ENCODE measurements at places on chromosomes 13 and 19.

DNA sequence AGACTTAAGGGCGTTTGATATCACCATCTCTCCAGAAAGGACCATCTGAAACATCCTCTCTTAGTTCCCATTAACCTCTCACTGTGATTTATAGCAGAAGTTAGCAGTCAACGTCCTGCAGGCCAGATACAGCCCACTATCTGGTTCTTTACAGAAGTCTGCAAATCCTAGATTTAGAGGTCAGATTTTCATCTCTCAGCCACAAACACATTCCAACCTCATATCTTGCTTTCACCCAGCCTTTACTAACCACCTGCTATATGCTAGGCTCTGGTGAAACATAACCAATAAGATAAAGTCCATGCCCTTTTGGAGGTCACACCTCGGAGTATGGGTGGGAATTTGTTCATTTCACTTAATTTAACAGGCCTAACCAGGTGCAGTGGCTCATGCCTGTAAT is 76.8 kb upstream of the CACNA1A start:
- no peaks in the 10 kb centered on the region for H3K27me3 ChIP-seq
- H3K36me3 ChIP-seq: no peaks in the 10 kb centered on the region
- H3K4me3 ChIP-seq: no peak overlapping the region
- no peaks in the 10 kb centered on the region for H3K4me1 ChIP-seq
- no peak overlapping the region for H3K27ac ChIP-seq

DNA sequence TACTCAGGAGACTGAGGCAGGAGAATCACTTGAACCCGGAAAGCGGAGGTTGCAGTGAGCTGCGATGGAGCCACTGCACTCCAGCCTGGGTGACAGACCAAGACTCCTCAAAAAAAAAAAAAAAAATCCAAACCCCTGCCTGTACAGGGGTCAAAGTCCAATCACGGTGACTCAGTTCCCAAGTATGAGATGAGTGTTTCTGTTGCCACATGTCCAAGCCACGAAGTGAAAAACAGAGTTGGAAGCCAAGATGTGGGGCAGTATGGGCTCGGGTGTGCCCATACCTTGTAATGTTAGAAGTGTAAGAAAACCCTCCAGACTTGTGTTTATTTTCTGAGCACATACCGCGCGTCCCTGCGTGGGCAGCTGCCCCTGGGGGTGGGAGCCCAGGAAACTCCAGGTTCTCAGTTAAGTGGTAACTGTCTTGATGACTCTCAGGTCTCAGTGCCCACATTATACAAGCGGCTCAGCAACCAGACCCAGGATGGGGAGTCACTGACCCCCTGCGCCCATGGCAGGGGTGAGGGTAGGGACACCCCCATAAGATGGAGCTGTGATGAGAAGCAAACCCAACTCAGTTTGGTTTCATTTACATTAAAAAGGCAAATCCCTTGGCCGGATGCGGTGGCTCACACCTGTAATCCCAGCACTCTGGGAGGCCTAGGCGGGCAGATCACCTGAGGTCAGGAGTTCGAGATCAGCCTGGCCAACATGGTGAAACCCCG is 1.2 kb upstream of the GPX4 start:
- peak; percentile 95 for DNase-seq
- H3K27me3 ChIP-seq: no peaks in the 10 kb centered on the region
- H3K4me3 ChIP-seq: peak overlapping the region; percentile 59
- H3K36me3 ChIP-seq: peaks cover 4% of the 10 kb centered on the region

- H3K36me3 ChIP-seq: no peaks in the 10 kb centered on the region
- H3K27ac ChIP-seq: no peak overlapping the region
- no peak overlapping the region for H3K4me3 ChIP-seq
- peak; percentile 41 for DNase-seq
These were observed 57.9 kb upstream of the VSTM2B start for GRCh38 chr19:29467824-29468401.

GRCh38 chr13:113843864-113844556 is 19.9 kb downstream of the GAS6 start:
- H3K36me3 ChIP-seq: no peaks in the 10 kb centered on the region
- no peaks in the 10 kb centered on the region for H3K27me3 ChIP-seq
- no peak overlapping the region for H3K4me3 ChIP-seq
- H3K4me1 ChIP-seq: peaks cover 10% of the 10 kb centered on the region

- H3K27me3 ChIP-seq: no peaks in the 10 kb centered on the region
- H3K36me3 ChIP-seq: no peaks in the 10 kb centered on the region
- H3K4me1 ChIP-seq: no peaks in the 10 kb centered on the region
- no peak overlapping the region for H3K4me3 ChIP-seq
These were observed 135.5 kb downstream of the FOXO1 start for GRCh38 chr13:40530961-40531360.

DNA sequence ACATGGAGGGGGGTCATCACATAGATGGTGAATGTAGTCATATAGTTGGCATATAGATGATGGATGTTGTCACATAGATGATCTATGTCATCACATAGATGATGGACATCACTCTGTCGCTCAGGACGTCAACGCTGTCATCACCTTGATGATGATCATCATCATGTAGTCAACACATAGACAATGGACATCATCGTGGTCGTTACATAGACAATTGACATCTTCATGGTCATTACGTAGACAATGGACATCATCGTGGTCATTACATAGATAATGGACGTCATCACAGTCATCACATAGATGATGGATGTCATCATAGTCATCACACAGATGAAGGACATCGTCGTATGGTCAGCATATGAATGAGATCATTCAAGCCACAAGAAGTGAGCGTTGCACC is 28.6 kb upstream of the SLC15A1 start:
- H3K27ac ChIP-seq: no peak overlapping the region
- H3K4me1 ChIP-seq: peaks cover 7% of the 10 kb centered on the region

- H3K4me1 ChIP-seq: peaks cover 13% of the 10 kb centered on the region
- H3K36me3 ChIP-seq: no peaks in the 10 kb centered on the region
- no peak within 1 kb of the TSS for H3K27ac ChIP-seq
- peak within 1 kb of the TSS; percentile 60 for H3K4me3 ChIP-seq
- no peaks in the 10 kb centered on the region for H3K27me3 ChIP-seq
These were observed at the start of gene SMAD9 for GRCh38 chr13:36919833-36920615. Gene SMAD9, minus strand, starts transcription at chr13:36920238. Its CDS starts 40,549 bp downstream, at chr13:36879689.

DNA sequence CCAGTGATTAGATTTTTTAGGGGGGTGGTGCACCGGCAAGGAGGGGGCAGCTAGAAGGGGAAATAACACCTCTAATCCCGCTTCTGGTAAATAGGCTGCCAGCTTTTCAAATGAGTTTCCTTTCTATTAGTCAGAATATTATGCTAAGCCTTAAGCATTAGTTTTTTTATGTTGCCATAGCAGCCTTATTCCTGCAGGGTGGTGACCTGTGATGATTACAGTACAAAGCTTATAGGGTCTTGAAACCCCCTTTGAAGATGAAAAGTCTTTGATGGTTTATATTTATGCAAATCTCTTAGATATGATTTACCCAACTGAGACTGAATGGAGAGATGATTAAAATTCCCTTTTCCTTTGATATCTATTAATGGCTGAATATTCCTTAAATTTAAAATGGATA is 109.8 kb downstream of the ZIC5 start:
- no peak overlapping the region for H3K27ac ChIP-seq
- H3K36me3 ChIP-seq: no peaks in the 10 kb centered on the region
- DNase-seq: no peak
- no peak overlapping the region for H3K4me3 ChIP-seq

- H3K4me3 ChIP-seq: peak overlapping the region; percentile 41
- H3K4me1 ChIP-seq: no peaks in the 10 kb centered on the region
- H3K36me3 ChIP-seq: no peaks in the 10 kb centered on the region
- no peak for DNase-seq
- peaks cover 27% of the 10 kb centered on the region for H3K27me3 ChIP-seq
- peak overlapping the region; percentile 29 for H3K27ac ChIP-seq
These were observed 757 bp downstream of the WASF3 start for GRCh38 chr13:26558074-26558805.

DNA sequence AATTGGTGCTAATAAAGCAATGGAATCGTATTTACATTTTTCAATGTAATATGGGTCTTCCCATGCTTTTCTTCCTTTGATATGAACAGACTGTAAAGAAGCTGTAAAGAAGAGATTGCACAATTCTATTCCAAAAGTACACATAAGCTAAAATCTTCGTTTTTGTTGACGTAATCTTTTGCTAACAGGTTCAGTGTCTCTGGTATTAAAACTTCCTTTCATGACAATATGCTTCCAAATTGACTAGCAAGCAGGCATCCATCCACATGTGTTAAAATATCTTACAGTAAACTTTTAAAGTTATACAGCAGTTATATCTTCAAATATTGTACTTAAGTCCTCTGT is 19.3 kb upstream of the SGCG start:
- no peak overlapping the region for H3K4me3 ChIP-seq
- H3K27ac ChIP-seq: no peak overlapping the region
- no peak for DNase-seq
- H3K4me1 ChIP-seq: no peaks in the 10 kb centered on the region

- H3K4me3 ChIP-seq: no peak overlapping the region
- no peaks in the 10 kb centered on the region for H3K36me3 ChIP-seq
- H3K4me1 ChIP-seq: no peaks in the 10 kb centered on the region
- DNase-seq: no peak
- no peaks in the 10 kb centered on the region for H3K27me3 ChIP-seq
These were observed 2.7 kb upstream of the RUBCNL start for GRCh38 chr13:46389457-46390451.

- no peaks in the 10 kb centered on the region for H3K36me3 ChIP-seq
- no peaks in the 10 kb centered on the region for H3K4me1 ChIP-seq
- no peaks in the 10 kb centered on the region for H3K27me3 ChIP-seq
- H3K4me3 ChIP-seq: no peak overlapping the region
- DNase-seq: no peak
- no peak overlapping the region for H3K27ac ChIP-seq
These were observed 2033.9 kb upstream of the PCDH20 start for GRCh38 chr13:63449550-63449949.

- H3K4me1 ChIP-seq: no peaks in the 10 kb centered on the region
- no peak for DNase-seq
- no peak overlapping the region for H3K4me3 ChIP-seq
- no peaks in the 10 kb centered on the region for H3K27me3 ChIP-seq
- no peaks in the 10 kb centered on the region for H3K36me3 ChIP-seq
These were observed 440.0 kb downstream of the TSHZ3 start for GRCh38 chr19:30909216-30909615.

DNA sequence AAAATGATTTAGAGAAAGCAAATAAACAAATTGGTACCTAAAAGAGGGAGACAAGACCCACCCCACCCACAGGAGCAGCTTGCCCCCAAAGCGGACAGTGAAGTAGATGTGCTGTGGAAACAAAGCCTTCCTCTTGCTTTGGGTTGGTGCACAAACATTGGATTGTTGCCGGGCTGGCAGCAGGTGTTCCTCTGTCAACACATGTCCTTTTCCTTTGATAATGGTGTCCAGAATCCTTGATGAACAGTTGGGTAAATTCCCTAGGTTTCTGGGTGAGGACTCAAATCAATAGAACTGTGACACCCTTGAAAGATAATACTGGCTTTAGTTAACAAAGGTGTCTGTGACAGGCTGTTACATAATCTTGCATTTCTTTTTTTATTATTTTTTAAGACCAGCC is 311.8 kb downstream of the SPRY2 start:
- no peaks in the 10 kb centered on the region for H3K36me3 ChIP-seq
- no peak overlapping the region for H3K4me3 ChIP-seq
- no peak for DNase-seq
- H3K4me1 ChIP-seq: no peaks in the 10 kb centered on the region
- H3K27me3 ChIP-seq: no peaks in the 10 kb centered on the region

DNA sequence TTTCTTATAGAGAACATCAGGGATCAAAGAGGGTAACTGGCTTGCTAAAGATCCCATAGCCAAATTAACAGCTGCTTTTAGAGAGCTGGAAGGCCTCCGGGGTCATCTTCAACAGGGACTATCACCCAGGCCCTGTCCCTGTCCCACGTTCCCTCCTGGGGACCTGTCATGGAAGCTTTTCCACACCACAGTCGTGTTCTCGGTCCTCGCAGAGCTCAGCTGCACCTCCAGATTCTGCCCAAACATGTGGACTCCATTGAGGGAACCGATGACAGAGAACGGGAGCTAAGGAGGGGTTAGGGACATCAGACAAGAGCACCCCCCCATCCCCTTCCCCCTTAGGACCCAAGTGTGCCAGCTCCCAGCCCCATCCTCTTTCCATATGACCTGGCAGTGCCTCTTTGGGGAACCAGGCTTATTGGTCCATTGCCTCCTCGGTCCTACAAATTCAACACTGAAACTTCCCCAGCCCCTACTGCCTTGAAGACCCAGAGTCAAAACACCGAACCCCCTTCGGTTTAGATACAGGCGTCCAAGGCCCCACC is 568 bp downstream of the FUZ start:
- peaks cover 15% of the 10 kb centered on the region for H3K4me1 ChIP-seq
- peak overlapping the region; percentile 47 for H3K27ac ChIP-seq
- H3K36me3 ChIP-seq: no peaks in the 10 kb centered on the region
- H3K4me3 ChIP-seq: no peak overlapping the region

DNA sequence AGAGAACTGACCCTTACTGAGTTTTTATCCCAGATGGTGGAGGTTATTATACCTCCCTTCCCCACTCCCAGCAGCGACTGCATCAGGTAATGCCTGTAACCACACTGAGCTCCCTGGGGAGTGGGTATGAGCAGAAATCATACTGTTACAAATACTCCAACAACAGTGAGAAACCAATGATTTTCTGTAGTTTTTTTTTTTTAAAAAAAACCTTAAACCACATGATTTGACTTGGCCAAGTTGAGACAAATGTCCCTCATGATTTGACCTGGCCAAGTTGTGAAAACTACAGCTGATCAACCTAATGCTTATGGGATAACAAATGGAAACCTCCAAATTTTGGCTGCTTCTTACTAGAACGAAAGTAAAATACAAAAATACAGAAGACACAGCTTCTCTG is 33.1 kb upstream of the SERP2 start:
- H3K36me3 ChIP-seq: no peaks in the 10 kb centered on the region
- no peaks in the 10 kb centered on the region for H3K4me1 ChIP-seq
- no peaks in the 10 kb centered on the region for H3K27me3 ChIP-seq

DNA sequence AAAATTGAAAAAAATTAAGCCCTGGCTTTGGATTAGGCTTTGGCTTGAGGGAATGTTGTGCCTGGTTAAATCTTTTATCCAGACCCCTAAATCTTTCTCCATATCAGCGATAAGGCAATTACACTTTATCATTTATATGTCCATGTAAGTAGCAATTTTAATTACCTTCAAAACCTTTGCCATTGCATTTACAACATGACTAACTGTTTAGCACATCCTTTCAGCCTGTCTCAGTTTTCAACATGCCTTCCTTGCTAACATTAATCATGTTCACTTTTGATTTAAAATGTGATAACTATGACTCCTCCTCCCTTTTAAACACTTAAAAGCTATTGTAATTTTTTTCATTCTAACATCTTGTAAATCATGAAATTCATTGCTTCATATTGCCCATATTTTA is 583.7 kb downstream of the SLITRK1 start:
- H3K36me3 ChIP-seq: no peaks in the 10 kb centered on the region
- H3K27me3 ChIP-seq: no peaks in the 10 kb centered on the region
- no peak overlapping the region for H3K27ac ChIP-seq
- no peak for DNase-seq
- no peaks in the 10 kb centered on the region for H3K4me1 ChIP-seq
